ENCODE measurements at places on chromosomes 7 and 10.

GRCh38 chr10:2201534-2202099 is 464.3 kb upstream of the ADARB2 start:
- DNase-seq = no peak

DNA sequence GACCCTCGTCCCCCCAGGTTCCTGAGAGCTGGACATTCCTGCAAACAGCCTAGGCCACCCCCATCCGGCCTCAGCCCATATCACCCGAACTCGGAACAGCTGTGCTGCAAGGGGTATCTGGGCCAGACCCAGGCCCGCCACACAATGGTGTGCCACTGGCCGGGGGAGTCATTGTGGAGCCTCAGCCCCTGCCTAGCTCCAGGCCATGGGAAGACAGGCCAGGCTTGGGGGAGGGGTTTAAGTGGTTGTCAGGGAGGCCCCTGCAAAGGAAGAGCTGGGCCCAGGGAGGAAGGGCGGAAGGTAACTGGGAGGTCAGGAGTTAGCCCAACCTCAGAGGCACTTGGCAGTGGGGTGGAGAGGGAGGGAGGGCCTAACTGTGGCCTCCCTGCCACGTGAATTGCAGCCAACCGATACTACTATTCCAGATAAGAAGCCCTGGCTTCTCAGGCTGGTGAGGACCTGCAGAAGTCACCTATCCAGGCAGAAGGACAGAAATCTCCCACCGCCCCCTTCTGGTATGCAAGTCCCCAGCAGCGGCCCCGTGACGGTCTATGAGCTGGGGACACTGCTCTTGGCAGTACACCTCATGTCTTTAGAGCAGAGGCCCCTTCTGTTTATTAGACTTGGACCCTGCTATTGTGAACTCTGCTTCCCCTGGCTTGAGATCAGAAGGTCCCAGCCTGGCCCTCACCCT is 26.8 kb downstream of the VSIR start:
- DNase-seq = no peak

DNA sequence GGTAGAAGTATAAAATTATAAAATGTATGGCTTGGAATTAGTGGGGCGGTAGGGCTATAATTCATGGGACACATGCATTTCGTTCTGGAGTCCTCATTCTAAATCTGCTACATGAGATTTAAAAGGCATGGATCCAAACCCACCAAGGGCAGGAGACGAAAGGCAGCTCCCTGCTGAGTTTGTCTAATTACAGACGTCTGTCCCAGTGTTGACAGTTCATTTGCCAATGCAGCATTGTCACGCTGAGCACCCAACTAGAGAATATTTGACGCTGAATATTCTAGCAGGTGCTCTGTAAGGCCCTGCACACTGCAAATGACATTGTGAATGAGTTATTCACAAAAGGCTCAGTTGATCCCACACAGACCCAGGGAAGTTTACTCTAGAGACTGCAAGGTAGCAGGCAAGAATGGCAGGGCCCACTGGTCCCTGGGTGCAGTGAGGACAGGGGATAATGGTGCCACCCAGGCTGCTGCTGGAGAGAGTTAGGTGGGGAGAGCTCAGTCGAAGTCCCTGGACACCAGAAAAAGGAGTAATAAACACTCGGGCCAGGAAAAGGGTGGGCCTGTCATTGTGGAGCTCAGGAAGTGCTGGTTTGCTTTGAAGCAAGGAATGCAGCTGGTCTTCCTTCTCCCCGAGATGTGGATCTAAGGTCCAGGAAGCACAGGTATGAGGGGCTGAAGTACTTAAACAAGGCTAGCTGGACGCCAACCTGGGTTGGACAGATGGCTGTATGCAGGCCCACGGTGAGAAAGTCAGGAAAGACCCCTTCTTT is 75.0 kb upstream of the JCAD start:
- DNase-seq = no peak

DNA sequence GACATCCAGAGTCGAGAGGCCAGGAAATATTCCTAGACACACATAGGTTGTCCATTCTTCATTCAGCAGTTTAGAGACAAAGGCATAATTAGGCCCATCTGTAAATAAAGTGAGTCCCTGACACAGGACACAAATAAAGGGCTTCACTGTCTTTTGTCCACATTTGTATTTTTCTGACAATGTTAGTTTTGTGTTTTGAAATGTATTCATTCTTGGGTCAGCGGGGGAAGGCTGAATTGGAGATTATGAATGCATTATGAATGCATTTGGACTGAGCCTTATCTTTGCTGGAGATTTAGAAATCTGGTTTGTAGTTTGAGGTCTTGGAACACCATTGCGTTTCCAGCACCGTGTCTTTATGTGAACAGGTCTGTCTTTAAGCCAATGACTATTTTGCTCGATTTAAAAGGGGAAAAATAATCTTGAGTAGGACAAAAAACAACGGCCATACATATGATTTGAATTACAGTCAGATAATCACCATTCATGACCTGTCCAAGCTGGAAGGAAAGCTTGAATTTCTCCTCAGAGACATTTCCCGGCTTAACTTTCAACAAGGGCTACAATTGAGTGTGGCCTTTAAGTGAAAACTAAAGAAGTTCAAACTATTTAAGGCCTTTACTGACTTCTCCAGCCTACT is 334.8 kb downstream of the WDR11 start:
- no peak for DNase-seq

- no peak for DNase-seq
These were observed 88.3 kb downstream of the FAM107B start for GRCh38 chr10:14686356-14686755.

DNA sequence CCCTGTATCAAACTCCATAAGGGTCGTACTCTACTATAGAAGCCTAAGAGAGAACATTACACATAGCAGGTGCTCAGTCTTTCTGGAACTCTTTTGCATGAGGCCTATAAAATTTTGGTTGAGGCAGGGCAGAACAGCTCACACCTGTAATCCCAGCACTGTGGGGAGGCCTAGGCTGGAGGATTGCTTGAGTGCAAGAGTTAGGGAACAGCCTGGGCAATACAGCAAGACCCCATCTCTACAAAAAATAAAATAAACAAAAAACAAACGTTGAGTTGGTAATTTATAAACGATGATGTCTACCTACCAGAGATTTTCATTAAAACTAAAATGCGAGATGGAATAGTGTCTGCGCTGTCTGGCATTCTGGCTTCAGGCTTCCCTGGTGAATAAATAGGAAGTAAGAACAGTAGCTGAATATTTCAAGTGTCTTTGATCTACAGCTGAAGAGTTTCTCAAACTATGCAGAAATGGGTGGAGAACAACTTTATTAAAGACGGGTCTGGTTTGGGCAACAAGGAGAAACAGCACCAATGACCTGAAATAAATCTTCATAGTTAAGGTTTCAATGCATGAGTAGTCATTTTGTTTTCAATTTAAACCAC is 774 bp downstream of the PON2 start:
- DNase-seq = no peak

DNA sequence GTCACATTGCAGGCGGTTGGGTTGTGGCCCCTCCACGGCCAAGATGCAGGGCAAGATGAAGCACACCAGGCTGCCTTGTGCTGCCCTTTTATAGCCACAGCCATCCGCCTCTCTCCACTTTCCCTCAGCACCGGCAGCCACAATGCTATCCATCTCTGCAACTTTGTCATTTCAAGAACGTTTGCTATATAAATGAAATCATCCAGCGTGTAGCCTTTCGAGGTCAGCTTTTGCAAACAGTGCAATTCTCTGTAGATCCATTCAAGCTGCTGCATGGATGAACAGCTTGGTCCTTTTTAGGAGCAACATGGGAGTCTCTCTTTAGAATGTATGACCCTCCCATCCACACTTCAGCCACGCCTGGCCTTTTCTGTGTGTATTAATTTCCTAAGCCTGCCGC is 6.4 kb upstream of the IL15RA start:
- no peak for DNase-seq

- DNase-seq = no peak
These were observed 106.5 kb upstream of the BMPER start for GRCh38 chr7:33798686-33799325.

- no peak for DNase-seq
These were observed 346.5 kb downstream of the TYW1 start for GRCh38 chr7:67343114-67343513.

- no peak for DNase-seq
These were observed 7.3 kb downstream of the EEPD1 start for GRCh38 chr7:36160313-36160712.

DNA sequence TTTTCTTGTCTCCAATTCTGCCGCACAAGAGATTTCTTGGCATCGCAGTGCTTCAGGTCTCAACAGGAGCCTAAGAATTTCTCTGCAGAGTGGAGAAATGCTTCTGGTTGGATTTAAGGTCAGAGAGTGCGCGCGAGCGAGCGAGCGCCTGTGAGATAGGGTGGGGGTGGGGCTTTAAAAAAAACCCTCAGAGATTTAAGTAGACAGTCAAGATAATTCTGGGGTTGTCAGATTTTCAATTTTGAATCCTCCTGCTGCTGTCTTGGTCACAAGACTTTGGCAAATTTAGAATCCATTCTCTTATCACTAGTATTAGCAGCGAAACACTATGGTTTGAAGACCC is 49.7 kb downstream of the CPEB3 start:
- DNase-seq = no peak

DNA sequence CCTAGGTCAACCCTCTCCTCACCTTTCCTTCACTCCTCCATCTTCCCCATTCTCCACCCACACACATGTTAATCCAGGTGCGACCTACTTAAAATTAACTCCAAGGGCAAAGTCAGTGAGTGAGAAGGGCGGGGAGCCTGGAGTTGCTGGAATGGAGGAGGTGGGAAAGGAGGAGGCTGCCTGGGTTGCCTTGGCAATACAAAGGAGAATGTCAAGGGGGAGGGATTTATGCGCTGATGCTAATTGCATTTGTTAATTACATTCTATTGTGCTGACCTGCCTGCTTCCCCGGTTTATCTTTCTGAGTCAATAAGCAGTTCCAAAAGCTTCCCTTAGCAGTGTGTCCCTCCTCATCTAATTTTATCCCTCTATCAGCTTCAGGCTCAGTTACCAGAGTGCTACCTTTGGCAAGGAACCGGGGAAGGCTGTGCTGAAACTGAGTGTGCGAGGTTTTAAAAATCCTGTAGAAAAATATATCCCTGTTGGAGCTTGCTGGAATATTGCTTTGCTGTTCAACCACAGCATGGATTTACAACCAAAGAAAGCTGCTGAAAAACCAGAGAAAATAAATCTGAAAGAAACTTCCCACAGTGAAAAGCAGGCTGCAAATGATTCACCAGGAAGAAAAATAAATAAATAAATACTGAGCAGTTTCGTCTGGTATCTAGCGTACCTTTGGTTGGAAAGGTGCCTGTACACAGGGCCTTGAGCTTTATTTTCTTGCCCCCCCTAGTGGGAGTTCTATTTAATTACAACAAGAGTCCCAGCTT is 113.2 kb upstream of the DGKB start:
- no peak for DNase-seq

DNA sequence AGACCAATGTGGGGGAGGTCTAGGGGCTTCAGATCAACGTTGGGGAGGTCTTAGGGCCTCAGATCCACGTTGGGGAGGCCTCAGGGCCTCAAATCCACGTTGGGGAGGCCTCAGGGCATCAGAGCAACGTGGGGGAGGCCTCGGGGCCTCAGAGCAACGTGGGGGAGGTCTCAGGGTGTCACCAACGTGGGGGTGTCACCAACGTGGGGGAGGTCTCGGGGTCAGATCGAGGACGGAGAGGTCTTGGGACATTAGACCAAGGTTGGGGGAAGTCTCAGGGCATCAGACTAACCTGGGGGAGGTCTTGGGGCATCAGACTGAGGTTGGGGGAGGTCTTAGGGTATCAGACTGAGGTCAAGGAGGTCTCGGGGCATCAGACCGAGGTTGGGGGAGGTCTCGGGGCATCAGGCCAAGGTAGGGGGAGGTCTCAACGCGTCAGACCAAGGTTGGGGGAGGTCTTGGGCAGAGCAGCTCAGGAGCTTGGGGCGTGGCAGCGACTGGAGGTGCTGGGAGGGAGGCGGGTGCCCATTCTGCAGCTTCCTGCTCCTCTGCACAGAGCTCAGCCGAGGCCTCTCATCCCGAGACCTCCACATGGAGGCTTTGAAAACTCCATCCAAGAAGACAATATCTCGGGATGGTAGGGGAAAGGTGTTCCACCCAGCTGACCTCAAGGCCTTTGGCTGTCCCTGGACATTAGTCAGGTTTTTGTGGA is 159.8 kb downstream of the WDR37 start:
- DNase-seq = no peak
